NCI-H2081 treated with DMSO at 0.1 percent for 48 hours (cell line): ENCODE measurements at places on chromosomes 2 and 18.

- DNase-seq: no peak
Observed at GRCh38 chr18:28718696-28719095, 541.8 kb upstream of the CDH2 start.

- no peak for DNase-seq
Observed at GRCh38 chr2:51103205-51103604, 71.3 kb upstream of the NRXN1 start.

DNA sequence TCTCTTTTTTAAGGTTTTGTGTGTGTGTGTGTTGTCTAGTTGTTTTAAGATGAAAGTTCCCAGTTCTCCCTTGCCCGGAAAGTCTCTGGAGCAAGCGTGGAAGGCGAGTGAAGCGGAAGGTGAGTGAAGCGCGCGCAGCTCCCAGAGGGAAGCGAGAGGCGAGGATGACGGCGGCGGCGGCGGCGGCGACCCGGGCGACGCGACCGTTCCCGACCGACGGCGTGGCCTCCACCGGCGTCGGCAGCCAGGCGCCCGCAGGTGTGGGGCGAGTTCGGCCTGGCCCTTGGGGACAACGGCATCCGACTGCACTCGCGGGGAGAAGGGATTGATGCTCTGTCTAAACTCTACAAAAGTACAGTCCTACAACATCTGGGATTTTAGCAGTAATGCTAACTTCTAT lies 321.9 kb downstream of the CELF4 start:
- no peak for DNase-seq

GRCh38 chr18:23776306-23776705 lies 87.1 kb downstream of the LAMA3 start:
- no peak for DNase-seq

GRCh38 chr2:29570539-29570938 lies 350.8 kb downstream of the ALK start:
- DNase-seq: no peak

GRCh38 chr2:164678631-164679149 lies 57.4 kb upstream of the GRB14 start:
- no peak for DNase-seq

- no peak for DNase-seq
Observed at GRCh38 chr2:124822516-124822915, 797.4 kb downstream of the CNTNAP5 start.

- no peak for DNase-seq
Observed at GRCh38 chr2:135557530-135557929, 26.2 kb downstream of the R3HDM1 start.

DNA sequence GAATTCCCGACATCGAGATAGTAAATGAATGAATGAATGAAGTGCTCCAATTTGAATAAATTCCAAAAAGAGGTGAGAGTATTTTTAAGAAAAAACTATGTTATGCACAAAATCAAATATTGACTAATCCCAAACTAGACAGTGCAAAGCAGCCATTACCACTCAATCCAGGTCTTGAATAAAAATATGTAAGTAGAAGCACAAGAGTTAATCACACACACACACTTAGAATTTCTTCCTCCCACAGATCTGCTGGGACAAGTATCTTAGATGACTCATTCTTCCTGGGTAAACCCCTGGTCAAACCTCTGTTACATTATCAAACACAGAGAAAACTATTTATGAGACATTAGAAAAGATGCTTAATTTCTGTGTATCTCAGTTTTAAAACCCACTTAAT lies 102.0 kb downstream of the PLA2R1 start:
- no peak for DNase-seq

DNA sequence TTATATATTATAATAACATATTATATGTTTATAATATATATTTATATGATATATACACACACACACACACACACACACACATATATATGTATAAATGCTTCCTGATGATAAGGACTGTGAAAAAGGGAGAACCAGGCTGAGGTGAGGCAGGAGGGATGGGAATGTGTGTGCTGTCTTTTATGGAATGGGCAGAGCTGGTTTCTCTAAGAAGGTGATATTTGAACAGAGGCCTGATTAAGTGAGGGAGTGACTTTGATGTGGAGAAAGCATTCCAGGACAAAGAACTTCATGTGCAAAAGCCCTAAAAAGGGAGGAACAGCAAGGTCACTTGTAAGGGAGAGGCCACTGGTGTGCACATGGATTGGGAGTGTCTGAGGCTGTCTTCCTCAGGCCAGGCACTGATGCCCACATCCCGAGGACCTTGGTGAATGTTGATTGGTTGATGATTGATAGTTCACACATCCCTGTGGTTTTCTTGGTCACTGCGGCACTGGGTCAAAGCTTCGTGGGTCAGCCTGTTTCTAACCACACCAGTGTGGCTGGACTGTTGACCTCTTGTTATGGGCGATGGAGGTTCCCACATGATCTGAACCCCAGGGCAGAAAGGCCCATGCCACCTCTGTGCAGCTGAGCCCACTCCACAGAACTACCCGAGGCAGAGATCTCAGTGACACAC lies 196.9 kb downstream of the MYCN start:
- DNase-seq: no peak

- no peak for DNase-seq
Observed at GRCh38 chr2:109153005-109153784, 24.2 kb downstream of the SH3RF3 start.

DNA sequence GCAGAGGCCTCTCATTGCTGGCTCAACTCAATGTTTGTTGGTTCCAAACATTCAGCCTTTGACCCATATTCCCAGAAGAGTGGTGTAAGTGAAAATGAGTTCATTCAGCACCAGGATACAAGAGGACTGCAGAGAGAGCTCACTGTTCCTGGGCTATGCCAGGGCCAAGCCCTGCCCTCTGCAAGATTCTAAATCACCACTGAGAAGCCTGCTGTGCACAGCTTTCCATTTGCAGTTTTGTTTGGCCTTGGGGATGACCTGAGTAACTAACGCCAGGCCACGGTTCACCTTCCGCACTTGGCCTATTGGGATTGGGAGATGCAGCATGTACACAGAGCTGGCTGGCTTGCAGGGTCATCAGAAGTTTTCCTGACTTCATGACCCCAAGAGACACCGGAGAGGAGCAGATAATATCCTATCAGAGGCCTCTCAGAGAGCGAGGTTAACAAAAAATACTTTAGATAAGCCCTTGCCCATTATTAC lies 12.6 kb downstream of the GKN1 start:
- no peak for DNase-seq

DNA sequence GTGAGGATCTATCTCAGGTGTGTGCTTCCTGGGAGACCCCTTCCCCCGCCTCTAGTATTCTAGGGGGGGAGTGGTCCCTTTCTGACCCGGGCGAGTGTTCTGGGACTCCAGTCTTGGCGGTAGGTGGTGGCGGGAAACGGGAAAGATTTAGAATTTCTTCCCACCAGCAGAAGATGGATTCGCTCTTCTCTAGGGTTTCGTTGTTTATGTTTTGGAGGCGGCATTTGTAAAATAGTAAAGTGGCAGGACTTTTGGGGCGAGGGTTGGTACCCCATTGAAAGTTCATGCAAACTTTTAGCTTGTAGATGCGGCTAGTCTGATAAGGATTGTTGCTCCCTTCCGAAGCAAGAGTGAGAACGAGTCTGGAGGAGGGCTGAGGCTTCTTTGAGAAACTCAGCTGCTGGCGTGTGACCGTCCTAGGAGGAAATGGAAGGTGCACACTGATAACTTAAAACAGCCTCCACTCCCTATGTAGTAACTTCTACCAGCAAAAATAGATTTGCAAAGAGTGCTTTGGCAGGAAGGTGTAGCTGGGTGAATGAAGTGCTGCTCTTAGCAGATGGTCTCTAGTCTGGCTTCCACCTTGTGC lies 412 bp downstream of the GPD2 start:
- no peak for DNase-seq

- no peak for DNase-seq
Observed at GRCh38 chr18:55328301-55328700, 259.7 kb downstream of the TCF4 start.

DNA sequence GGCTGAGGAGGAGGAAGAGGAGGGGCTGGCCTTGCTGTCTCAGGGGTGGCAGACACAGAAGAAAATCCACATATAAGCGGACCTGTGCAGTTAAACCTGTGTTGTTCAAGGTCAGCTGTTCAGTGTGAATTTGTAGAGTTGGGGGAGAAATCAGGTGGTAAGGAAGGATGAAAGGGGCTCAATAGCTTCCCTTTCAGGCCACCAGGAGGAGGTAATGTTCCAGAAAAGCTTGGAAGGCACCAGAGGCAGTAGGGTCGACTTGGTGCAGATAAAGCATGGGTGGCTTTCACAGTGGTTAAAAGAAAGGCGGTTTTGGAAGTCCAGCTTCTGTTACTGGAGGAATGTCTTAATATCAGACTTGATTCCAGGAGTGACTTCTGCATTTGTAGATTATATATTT lies 167.4 kb downstream of the THSD7B start:
- DNase-seq: no peak

DNA sequence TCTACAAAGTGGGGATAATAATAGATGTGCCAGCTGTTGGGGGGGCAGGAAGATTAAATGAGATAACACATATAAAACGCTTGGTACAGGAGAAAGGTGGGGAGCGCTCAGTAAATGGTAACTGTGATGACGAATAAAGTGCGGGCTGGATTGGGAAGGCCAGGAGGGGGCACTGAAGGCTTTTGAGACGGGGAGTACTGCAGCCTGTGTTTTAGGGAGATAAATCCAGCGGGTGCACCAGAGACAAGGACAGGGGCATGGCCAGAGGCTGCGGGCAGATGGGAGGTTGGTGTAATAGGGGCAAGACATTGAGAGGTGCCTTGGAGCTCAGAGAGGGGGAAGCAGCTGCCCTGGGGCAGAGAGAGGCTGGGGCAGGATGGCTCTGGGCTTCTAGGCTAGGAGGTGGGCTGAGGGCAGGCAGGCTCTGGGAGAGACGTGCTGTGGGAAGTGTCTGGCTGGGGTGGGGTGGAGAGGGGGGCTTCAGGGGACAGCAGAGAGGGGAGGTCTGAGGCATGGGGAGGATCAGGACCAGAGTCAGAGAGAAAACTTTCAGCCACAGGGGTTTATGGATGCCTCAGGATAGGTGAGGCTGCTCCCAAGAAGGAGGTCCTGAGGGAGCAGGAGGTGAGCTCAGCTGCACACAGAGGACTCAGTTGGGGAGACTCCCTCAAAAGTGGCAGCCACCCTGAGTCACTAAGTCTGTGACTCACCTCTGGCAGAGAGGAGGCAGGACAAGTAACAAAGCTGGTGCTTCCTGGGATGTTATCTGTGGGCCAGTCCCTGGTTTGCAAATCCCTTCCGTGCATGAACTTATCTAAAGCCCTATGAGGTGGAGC lies 18.8 kb downstream of the TEX44 start:
- no peak for DNase-seq

GRCh38 chr2:19536136-19536535 lies 177.7 kb upstream of the OSR1 start:
- DNase-seq: no peak

DNA sequence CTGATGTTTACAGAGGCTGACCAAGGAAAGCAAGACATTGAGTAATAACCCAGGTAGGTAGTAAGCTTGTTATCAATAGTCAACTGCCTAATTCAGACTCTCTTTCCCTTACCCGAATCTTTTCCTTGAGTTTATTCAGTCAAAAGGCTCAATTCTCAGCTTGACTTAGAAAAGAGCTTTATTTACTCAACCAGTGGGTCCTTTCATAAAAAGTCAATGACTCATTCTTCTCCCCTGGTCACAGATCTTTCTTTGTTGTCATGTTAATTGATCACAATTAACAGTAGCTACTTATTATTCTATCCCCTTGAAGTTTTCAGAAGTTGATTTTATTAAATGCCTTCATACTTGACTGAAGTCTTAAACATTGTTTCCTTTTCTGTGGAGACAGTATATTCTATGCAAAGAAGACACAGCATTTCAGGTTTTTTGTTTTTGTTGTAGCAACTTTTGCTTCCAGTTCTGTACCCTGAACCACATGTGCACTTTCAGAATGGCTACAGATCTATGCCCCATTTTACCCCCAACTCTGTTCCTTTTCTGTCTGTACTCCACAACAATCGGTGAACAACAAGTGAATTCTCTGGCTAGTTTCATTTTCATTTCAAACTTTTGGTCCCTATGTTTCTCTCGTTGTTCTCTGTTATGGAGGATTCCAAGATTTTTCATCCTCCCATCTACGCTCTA lies 428.3 kb downstream of the NCKAP5 start:
- DNase-seq: no peak

GRCh38 chr2:225052703-225053102 lies 10.4 kb upstream of the DOCK10 start:
- no peak for DNase-seq
